Activated naive CD8-positive, alpha-beta T cell treated with anti-CD3 and anti-CD28 coated beads, Interleukin-2, amount 50 U/mL, for 24 hours (primary cell): ENCODE measurements at places on chromosomes 6 and 20.
A peak's percentile ranks its signal among the peaks of the same experiment; 100 is the strongest.

DNA sequence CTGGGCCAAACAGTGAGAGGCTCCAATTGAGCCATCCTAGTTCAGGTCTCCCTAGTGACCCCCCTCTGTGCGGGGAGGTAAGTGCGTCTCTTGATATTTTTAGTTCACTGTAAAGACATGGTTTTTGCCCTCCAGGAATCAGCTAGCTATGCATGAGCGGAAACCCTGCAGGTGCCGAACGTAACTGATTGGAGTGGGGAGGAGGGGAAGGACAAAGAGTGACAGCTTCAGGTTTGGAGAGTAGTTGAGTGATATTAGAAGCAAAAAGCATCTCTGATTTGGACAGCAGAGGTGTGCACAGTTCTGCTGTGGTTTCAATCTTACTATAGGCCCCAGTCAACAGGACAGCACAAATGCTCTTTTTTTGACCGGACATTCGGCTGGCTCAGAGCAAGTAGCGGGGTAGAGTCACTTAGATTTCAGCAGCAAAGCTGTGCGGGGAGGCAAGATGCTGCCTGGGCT, 31.8 kb downstream of the TBC1D7 start:
- DNase-seq = no peak

DNA sequence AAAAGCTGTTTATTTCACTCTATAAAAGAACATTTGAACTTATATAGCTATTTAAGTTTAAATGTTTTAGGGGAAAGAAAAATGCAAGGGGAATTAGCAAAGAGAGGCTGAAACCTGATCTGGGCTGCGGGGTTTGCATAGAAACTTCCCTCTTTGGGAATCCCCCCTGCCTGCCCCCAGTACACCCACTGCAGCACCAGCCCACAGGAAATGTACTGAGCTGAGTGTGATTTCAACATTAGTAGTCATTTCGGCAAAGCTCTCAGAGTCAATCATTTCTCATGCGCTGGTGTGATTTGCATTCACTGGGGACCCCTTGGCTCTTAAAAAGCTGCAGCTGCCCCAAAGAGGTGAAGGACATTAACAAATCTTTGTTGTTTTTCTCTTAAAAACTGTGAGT, 859.4 kb downstream of the MAFB start:
- DNase-seq = no peak

DNA sequence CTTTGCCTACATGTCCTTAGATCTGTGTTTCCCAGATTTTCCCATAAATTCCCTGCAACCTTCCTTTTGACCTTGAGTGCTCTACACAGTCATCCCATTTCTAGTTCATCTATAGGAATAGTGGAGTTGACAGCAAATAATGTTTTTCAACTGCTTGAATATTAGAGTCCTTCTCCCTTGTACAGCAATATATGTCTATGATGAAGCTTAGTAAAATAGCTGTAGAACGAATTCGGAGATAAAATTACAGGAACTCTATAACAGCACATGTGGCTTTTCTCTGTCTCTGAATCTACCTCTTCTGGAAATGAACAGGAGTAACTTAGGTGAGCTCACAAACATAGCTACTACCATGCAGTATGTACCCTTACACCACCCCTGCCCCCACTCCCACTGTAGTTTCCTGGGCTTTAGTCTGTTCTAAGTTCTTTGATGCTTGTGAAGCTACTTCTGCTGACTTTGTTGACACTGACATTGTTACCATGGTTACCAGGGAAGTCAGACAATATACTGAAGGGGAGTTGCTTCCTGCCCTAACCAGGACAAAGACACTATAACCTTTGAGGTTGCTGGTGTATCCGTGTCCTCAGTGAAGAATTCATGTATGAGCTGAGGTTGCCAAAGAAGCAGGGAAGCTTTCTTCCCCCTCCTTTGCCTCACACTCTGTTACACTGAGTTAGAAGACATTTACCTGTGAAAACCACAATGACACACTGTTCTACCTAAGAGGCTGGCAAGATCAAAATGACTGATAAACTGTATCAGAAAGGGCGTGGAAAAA, 35.8 kb upstream of the SHLD1 start:
- DNase-seq = peak; percentile 20

GRCh38 chr6:154457046-154457713, 53.3 kb downstream of the CNKSR3 start:
- DNase-seq = no peak

- DNase-seq = no peak
These were observed 195.6 kb downstream of the GRM1 start for GRCh38 chr6:146224449-146224848.

DNA sequence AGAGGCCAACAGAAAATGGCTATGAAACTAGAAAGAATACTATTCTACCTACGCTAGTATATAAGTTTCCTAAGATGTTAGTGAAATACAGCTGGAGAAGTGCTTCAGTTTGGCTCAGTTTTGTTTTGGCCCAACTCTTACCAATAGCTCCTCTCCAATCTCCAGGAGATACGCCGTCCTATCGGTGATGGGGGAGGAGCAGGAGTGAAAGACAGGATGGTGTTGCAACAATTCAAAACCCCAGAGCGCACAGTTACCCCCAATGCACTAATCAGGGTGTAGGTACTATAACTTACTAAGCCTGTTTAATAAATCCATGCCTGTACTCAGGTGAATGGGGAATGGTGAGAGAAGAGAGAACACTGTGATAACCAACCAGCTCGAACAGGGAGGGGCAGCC, 24.2 kb upstream of the RAB23 start:
- no peak for DNase-seq

GRCh38 chr6:163808871-163809270, 394.4 kb downstream of the QKI start:
- DNase-seq = no peak

DNA sequence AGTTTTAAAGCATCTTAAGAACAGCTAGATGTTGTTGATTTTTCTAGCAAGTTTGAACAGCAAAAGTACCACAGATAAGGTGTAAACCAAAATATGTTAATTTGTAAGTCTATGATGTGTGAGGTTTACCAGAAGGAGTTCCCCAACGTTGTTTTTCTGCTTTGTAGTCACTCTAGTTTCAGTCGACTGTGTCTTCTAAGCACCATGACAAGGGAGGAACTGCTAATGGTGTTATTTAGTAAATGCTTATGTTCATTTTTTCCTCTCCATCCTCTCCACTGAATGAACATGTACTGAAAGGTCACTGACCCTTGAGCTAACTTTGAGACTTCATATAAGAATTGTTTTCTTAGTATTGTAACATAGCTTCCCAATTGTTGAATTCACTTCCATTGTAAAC, 3.0 kb downstream of the ENPP3 start:
- no peak for DNase-seq

DNA sequence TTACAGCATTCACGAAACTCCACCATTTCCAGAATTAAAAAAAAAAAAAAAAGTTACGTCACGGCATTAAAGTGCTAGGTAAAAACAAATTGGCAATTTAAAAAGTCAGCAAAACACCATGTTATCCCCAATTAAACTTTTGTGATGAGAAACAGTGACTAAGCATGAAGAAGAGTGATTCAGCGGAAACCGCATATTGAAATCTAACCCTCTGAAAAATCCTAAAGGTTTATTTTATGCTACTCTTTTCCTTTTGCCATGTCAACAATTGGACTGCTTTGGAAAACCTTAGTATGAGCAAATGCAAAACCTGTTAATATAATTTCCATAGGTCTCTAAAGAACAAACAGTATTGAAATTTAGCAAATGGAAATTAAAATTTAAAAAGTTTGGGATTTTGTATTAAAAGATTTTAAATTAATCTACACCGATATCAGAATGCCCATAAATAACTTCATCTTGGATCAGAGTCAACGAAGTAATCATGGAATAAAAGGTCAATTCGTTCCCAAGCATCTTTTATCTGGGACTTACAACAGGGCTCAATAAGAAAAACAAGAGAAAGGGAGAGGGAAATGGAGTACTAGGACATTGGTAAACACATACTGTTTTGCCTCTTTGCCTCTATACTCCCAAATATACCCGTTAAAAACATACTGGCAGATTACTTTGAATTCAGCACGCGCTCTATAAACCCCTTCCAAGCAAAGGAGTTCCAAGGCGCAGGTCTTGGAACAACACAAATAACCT, 1.1 kb downstream of the FBXO30 start:
- no peak for DNase-seq

GRCh38 chr6:57324538-57324937, 7.1 kb downstream of the PRIM2 start:
- no peak for DNase-seq

DNA sequence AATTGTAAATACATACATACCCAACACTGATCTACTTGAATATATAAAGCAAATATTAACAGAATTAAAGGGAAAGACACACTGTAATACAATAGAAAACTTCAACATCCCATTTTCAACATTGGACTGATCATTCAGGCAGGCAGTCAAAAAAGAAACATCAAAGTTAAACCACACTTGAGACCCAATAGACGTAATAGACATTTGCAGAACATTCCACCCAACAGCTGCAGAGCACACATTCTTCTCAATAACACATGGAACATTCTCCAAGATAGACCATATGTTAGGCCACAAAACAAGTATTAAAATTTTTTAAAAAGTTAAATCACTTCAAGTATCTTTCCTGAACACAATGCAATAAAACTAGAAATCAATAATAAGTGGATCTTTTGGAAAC, 698.2 kb downstream of the COL12A1 start:
- no peak for DNase-seq

DNA sequence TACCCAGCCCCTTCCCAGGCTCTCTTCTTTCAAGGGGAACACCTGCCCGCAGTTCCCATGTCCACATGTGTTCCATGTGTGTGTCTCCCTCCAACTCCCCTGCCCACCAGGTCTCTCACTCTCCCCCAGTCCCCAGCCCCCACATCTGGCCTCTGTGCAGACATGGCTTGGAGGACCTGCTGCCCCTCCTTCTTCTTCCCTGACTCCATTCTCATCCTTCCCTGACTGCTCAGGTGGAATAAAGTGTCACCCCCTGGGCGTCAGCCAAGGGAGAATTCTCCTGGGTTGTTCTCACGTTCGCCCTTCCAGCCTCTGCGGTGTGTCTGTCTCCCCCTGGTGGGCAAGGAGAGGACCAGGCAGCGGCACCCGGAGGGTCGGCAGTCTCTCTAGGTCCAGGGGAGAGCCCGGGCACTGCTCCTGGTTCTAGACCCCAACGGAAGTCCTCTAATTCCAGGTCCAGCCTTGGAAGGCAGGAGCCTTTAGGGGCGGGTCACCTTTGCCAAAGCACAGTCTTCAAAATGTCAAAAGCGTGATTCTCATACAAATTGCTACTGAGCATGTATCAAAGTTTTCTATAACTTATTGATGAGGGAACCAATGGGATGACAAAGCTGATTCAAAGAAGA, 50.5 kb downstream of the EBF4 start:
- peak; percentile 78 for DNase-seq

GRCh38 chr6:151350442-151351145, 40.8 kb downstream of the ZBTB2 start:
- no peak for DNase-seq

- DNase-seq = no peak
These were observed 91.3 kb upstream of the TNFAIP3 start for GRCh38 chr6:137775720-137776119.

DNA sequence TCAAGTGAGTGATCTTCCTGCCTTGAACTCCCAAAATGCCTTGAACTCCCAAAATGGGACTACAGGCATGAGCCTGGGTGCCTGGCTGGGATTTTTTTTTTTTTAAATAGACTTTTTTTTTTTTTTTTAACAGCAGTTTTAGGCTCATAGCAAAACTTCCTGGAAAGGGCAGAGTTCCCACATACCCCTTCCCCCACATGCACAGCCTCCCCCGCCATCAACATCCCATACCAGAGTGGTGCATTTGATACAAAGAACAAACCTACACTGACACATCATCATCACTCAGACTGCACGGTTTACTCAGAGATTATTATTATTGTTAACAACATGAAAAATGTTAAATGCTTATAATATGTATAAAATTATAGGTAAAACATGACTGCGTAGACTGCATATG, 26.0 kb downstream of the UQCC1 start:
- no peak for DNase-seq
